ENCODE measurements at places on chromosomes 11 and 22. TPM values are rescaled to one million over a fixed set of nuclear protein-coding genes. Genes with fewer than 3 reads are reported as not detected.

The VWCE gene
- total RNA-seq, result 0.05 TPM

- no peak for DNase-seq
Measured at GRCh38 chr11:65404638-65405339, 17.8 kb upstream of the NEAT1 start.

DNA sequence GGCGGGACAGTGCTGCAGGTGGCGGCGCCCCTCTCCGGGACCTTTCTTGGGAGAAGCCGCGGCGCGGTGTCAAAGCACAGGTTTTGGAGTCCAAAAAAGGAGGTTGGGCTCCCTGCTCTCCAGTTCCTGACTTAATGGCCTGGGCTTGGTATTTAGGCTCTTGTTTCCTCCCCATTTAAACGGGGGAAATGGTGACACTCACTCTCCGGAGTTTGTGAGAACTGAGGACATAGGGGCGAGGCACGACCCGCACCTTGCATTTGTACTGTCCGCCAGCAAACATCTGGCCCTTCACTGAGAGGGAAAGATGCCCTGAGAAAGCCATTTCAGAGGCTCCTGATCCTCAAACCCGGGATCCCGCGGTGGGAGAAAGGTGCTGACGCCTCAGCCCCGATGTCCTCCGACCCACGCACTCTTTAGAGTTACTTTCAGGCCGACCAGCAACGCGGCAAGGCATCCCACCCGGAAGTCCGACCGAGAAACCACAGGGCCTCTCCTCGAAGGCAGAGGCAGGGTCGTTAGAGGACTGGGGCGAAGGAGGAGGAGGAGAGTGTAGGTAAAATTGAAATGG lies 2.9 kb upstream of the WDR74 start:
- no peak for DNase-seq

DNA sequence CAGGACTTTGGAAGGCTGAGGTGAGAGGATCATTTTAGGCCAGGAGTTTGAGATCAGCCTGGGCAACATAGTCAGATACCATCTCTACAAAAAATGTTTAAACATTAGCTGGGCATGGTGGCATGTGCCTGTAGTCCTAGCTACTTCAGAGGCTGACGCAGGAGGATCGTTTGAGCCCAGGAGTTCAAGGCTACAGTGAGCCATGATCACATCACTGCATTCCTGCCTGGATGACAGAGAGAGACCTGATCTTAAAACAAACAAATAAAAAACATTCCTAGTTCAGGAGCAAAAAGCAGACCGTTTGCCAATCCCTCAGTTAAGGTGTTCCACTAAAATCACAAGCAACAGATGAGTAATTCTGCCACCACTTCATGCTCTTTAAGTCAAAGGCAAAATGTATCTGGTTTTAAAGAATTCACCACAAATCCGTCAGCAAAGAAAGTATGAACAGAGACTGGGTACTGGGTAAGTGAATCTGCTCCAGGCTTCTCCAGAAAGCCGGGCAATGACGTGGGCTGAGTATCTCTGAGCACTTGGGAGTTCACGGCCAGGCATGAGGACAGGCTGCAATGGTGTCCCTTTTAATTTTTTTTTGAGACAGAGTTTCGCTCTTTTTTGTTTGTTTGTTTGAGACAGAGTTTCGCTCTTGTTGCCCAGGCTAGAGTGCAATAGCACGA lies 19.5 kb downstream of the CLTCL1 start:
- DNase-seq, result peak; percentile 45

DNA sequence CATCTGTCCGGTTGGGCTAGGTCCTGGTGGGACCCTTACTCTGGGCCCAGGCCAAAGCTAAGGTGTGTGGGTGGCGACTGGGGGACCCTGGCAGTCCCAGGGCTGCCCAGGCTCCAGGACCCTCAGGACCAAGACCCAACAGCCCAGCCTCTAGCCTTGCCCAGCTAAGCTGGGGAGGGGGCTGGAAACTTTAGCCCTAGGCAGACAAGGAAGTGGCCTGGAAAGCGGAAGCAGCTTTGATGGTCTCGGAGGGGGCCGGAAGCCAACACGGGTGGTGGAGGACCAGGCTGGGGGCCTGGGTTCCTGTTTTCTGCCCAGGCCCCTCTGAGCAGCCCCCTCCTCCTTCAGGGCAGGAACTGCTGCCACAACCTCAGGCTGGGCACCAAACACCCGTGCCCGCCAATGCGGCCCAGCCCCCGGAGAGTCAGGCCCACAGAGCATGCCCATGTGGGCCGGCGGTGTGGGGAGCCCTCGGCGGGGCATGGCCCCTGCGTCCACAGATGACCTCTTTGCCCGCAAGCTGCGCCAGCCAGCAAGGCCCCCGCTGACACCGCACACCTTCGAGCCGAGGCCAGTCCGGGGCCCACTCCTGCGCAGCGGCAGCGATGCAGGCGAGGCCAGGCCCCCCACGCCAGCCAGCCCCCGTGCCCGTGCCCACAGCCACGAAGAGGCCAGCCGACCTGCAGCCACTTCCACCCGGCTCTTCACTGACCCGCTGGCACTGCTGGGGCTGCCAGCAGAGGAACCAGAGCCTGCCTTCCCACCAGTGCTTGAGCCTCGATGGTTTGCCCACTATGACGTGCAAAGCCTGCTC lies 2.8 kb downstream of the SIPA1 start:
- DNase-seq, result no peak

GRCh38 chr22:29030618-29031226 lies 30.9 kb downstream of the C22orf31 start:
- DNase-seq, result peak; percentile 79

DNA sequence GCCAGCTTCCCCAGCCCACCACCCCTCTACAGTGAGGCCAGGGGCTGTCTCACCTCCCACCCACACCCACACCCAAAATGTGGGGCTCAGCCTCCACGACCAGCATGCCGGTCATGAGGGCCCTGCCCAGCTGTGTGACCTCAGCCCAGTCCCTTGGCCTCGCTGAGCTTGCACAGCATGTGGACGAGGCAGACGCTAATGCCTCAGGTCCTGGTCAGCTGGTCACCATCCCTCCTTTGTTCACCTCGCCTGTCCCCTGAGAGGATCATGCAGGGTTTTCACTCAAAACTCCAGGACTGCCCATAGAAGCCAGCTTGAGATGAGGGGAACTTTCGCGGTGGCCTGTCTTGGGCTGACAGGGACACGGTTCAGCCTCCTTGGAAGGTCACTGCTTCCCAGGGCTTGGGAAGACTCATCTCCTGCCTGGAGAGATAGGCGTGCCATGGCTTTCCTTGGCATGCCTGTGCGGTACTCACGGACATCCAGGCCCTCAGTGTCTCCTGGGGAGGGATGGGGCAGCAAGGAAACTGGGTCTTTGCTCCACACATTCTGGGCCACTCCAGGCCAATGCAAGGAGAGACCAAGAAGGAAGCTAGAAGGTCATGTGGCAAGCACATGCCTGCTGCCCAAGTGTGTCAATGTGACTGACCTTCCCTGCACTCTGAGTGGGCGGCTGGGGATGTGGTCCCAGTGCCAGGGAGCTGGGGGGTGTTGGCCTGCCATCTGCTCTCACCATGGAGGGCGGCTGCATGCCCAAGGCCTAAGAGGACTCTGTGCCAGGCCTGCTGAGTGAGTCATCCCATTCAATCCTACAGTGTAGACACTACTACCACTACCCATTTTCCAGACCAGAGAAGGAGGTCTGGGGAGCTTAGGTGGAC lies 3.2 kb upstream of the RTN4R start:
- DNase-seq, result no peak

Measured in A172 (cell line).